Transverse colon (tissue), 4 donors: ENCODE measurements at places on chromosomes 12 and 14. TPM values are rescaled to one million over a fixed set of nuclear protein-coding genes. Genes with fewer than 3 reads are reported as not detected.
A peak's percentile ranks its signal among the peaks of the same experiment; 100 is the strongest.

DNA sequence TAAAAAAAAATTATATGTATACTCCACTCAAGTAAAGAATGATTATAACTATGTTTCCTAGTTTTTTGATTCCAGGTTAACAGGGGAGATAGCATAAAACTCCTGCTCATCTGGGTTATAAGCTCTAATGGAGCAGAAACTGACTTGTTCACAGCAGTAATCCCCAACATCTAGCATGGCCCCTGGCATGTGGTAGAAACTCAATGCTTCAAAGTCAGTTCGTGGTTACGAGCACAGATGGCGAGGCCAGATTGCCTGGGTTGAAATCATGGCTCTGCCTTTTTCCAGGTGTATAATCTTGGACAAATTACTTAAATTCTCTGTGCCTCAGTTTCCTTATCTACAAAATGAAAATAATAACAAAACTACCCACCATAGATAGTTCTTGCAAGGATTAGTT lies 183.8 kb downstream of the TTC7B start:
- no peak overlapping the region for H3K4me3 ChIP-seq
- H3K4me1 ChIP-seq = no peaks in the 10 kb centered on the region
- no peak for DNase-seq
- no peaks in the 10 kb centered on the region for H3K27me3 ChIP-seq

The RAB15 gene
- 20.6 TPM for total RNA-seq

- H3K4me3 ChIP-seq = peak within 1 kb of the TSS; percentile 16
- no peaks in the 10 kb centered on the region for H3K4me1 ChIP-seq
- no peak for DNase-seq
- no peak within 1 kb of the TSS for H3K27ac ChIP-seq
Observed at GRCh38 chr12:5043589-5044419, at the start of gene KCNA5. Gene KCNA5 (plus strand): TSS chr12:5043879. CDS start chr12:5044148, 269 bp downstream.

The SPTB gene
- 0.96 TPM for total RNA-seq

The CARMIL3 gene
- 0.20 TPM for total RNA-seq

- H3K27me3 ChIP-seq = no peaks in the 10 kb centered on the region
- no peaks in the 10 kb centered on the region for H3K36me3 ChIP-seq
- H3K4me3 ChIP-seq = no peak overlapping the region
- no peak for DNase-seq
- H3K27ac ChIP-seq = no peak overlapping the region
Observed at GRCh38 chr12:116515684-116516083, 43.5 kb upstream of the MAP1LC3B2 start.

- no peak overlapping the region for H3K27ac ChIP-seq
- peaks cover 51% of the 10 kb centered on the region for H3K27me3 ChIP-seq
- no peak overlapping the region for H3K4me3 ChIP-seq
- no peaks in the 10 kb centered on the region for H3K36me3 ChIP-seq
Observed at GRCh38 chr12:49292729-49293055, 2.3 kb upstream of the PRPH start.
